Stimulated activated CD8-positive, alpha-beta memory T cell treated with anti-CD3 and anti-CD28 coated beads, Interleukin-12 subunit alpha, Interleukin-12 subunit beta, amount 100 ng/mL, for 1 hour (primary cell): ENCODE measurements at places on chromosomes 16 and 17.

- DNase-seq = no peak
Measured at GRCh38 chr17:81049372-81049911, 14.5 kb downstream of the BAIAP2 start.

GRCh38 chr16:50114357-50115129 is 38.6 kb upstream of the TENT4B start:
- no peak for DNase-seq

- DNase-seq = no peak
Measured at GRCh38 chr16:56479469-56479868, 28.1 kb downstream of the OGFOD1 start.

DNA sequence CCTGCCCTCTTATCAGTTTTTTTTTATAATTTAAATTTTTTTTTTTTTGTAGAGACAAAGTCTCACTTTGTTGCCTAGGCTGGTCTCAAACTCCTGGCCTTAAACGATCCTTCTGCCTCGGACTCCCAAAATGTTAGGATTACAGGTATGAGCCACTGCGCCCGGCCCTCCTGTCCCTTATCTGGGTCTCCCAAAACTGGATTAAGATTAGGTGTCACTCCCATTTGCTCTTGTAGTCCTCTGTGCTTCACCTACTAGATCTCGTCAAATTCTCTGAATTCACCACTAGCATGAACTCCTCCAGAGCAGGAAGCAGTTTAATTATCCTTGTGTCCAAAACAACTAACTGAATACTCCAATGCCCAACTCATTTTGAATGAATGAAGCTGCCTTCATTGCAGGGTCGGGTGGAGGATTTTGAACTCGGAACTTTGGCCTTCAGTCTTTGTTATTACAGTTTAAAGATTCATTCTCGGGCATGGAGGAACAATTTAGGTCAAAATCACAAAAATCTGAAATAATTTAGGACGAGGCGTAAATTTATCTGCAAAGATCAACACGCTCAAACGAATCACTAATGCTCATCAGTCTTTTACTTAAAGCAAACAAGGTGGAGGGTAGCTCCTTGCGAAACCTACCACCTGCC is 802 bp upstream of the ATXN2L start:
- no peak for DNase-seq

GRCh38 chr17:80232438-80232837 is 12.2 kb downstream of the SLC26A11 start:
- no peak for DNase-seq

- no peak for DNase-seq
Measured at GRCh38 chr17:33080091-33080490, 88.4 kb downstream of the SPACA3 start.

DNA sequence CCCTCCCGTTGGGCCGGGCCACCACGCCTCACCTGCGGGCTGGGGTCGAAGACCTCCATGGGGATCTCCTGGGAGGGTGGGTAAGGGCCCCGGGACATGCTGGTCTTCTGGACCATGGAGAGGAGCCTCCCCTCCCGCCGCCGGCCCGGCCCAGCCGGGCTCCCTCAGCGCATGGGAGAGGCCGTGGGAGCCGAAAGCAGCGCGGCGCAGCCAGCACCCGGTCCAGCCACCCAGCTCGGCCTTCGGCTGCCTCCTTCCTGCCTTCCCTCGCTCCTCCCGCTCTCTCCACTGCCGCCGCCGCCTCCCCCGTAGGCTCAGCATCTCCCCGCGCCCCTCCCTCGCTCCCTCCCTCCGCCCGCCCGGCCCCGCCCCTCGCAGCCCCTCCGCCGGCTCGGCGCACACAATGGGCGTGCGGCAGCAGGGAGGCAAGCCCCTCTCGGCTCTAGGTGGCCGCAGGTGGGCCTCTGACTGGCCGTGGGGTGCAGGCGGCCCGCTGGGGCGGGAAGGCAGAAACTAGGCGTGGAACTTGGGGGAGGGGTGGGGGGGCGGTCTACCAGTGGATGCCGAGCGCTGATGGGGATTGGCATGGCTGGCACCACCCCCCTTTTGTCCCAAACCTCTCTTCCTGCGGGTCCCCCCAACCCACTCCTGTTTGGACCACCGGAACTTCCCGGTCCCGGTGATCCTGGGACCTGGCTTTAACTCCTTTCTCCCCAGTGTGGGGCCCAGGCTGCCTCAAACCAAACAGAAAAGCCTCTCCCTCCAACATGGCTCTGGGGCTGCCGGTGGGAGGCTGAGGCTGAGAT is at the start of gene CACNB1:
Gene CACNB1, minus strand, starts transcription at position 290 of the 806 bp plus-strand sequence. Its CDS starts 174 bp downstream, at position 116.
- DNase-seq = peak; percentile 39

- DNase-seq = no peak
Measured at GRCh38 chr17:40352237-40352778, 12.2 kb downstream of the GJD3 start.

DNA sequence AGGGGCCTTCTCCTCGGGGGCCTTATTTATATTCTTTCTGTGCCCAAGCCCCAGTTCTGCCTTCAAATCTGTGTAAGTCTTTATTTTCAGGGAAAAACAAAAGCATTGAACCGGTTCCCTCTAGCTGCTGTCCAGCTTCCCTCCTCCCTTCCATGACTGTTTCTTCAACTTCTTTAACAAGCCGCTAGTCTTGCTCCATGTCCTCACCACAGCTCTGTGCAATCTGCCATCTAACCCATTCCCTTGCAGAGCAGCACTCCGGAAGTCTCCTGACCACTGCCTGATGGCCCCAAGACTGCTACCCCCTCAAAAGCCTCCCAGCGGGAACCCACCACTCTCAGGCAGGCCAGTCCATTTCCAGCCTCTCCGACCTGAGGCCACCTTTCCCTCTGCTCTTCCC is 16.9 kb downstream of the EMC8 start:
- no peak for DNase-seq

GRCh38 chr16:74034862-74035261 is 261.8 kb upstream of the PSMD7 start:
- DNase-seq = no peak

DNA sequence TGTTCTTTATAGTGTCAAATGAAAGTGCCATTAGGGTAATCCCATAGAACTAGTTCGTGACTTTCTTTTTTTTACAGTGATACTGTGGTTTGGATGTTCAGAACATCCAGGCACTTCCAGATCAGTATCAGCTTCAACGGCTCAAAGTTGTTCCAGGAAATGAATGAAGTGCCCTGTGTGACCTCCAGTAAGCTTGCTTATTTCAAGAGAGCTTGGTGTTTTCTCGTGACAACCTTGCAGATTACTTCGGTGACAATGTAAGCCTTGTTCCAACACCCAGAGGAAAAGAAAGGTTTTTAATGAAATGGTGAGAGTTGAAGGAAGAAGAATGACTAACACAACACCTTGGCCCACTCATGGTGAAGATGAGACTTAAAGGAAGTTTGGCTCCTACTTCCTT is 16.0 kb upstream of the KCNJ16 start:
- no peak for DNase-seq

GRCh38 chr16:84599521-84600202 is 18.2 kb downstream of the COTL1 start:
- no peak for DNase-seq

DNA sequence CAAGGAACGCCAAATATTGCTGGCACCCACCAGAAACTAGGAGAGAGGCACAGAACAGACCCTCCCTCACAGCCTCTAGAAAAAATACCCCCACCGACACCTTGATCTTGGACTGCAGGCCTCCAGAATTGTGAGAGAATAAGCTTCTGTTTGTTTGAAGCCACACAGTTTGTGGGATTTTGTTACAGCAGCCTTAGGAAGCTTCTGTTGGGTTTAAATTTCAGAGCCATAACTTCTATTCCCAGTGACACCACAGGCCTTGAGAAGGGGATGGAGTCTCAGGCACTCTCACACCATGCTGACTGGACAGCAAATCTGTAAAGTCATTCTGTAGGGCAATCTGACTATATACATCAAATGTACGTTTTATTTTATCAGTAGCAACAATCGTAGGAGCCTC is 38.6 kb downstream of the RNF112 start:
- DNase-seq = no peak

DNA sequence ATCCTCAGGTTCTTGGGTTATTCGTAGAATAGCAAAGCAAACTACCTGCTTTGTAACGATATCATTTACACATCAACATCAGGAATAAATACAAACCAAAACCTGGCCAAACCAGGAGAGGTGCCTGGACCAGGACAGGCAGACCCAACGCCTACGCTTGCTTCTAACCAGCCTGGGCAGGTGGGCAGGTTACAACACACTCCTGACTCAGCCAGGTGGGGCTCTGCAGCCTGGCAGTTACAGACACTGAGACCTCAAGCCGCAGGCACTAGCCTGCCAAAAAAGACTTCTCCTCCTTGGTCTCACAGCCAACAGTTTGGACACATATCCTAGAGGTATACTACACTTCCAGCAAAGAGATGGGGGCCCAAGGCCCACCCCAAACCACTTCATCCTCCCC is 14.0 kb downstream of the ANKRD11 start:
- DNase-seq = no peak

DNA sequence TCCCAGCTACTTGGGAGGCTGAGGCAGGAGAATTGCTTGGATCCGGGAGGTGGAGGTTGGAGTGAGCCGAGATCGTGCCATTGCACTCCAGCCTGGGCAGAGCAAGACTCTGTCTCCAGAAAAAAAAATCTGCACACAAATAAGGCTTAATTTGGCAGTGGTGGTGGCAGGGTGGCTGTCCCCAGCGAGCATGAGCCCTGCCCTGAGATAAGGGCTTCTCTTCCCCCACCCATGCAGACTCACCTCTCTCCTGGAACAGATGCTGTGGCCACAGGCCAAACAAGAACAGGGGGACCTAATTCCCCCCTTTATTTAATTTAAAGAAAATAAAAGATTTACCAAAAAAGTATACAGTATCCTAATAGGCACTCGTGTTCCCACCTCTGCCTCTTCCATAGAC is 157.2 kb downstream of the RAB11FIP4 start:
- DNase-seq = no peak

- DNase-seq = no peak
Measured at GRCh38 chr17:68468334-68468733, 11.0 kb upstream of the WIPI1 start.

GRCh38 chr17:51610155-51610554 is 349.8 kb downstream of the UTP18 start:
- DNase-seq = no peak

DNA sequence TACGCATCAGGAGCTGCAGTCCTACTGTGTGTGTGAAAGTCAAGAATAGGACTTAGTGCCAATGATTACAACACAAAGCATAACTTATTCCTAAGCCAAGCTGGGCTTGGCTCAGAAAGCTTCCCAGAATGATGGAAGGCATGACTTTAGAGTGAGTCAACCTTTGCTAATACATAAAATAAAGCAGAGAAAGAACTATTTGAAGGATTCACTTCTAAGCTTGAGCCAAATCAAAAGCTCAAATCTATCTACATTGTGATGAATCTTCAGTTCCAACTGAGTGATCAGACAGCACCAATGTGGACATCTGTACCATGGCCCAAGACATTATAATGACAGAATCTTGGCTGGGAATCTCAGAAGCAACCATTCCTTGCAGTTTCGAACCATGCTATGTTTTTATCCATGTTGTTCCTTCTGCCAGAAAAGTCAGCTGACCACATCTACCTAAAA is 41.4 kb downstream of the SMG6 start:
- no peak for DNase-seq

DNA sequence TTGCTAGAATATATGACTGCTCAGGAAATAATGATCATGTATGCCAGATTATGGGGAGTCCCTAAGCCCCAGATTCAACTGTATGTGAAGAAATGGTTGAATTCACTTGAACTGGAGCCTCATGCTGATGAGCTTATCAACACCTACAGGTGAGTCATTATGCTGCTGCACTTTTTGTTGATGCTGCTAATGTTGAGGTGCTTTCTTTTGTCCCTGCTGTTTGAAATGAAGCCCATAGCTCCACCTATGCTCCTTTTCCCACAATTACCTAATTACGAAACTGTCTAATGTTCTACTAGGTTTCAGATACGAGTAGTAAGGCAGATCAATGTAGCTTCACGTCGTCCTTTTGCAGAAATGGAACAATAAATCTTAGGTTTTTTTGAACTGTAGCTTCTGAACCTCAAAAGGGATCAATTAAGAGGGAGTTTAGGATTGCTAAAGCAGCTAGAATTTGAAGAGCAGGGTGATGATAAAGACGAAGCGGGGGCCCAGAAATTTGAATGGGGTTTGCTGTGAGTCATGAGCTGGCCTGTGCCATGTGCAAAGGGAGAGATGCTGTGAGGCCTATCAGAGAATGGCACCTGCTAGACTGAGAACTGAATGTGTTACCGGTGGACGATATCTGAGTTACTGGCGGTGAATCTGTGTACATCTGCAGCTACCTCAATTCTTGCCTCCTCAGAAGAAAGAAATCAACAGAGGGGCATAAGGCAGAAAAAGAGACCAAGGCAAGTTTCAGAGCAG is 6.1 kb upstream of the UQCRC2 start:
- no peak for DNase-seq

DNA sequence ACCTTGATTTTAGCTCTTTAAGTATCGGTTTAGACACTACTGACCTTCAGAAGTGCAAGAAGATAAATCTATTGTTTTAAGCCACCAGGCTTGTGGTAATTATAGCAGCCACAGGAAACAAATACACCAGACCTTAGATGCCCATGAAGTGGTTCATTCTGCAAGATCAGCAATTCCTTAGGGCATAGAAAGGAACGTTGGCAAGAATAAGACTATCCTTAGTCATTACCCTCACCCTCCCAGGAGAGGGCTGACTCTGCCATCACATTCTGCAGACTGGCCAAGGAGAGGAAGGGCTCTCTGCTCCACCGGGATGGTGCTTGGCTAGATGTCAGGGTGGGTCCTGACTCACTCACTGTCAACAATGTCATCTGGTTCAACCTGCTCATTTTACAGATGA is 14.1 kb upstream of the NDEL1 start:
- DNase-seq = no peak

DNA sequence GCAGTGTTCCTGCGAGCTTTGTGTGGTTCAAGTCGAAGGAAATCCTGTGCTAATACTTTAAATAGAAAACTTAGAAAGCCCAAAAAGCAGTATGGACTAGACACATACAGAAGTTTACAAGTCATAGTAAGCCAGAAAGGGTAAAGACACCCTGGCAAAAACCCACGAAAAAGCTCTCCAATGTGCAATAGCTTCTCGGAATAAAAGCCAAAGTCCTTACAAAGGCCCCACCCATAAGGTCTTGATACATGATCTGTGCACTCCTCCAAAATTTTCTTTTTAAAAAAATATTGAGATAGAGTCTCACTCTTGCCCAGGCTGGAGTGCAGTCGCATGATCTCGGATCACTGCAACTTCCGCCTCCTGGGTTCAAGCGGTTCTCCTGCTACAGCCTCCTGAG is 10.3 kb downstream of the C16orf86 start:
- no peak for DNase-seq

GRCh38 chr16:87550495-87550961 is 51.8 kb upstream of the JPH3 start:
- peak; percentile 47 for DNase-seq

- DNase-seq = no peak
Measured at GRCh38 chr17:38701504-38702165, 3.4 kb upstream of the MLLT6 start.

DNA sequence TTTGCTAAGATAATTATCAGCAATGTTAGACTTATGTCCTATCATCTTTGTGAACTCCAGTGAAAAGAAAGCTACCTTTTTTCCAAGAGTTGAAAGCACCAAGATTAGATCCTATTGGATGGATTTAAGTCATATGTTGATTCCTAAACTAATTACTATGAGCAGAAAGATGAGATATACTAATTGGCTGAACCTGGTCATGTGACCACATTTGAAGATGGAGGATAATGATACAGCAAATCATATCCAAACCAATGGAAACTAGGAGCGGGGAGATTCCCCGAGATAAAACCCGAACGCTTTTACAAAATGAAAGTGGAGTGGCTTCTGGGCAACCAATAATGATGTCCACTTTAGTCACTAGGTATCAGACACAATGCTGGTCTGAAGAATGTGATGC is 1060.2 kb upstream of the EEF2KMT start:
- DNase-seq = no peak

GRCh38 chr17:39600997-39601597 is 6.6 kb downstream of the NEUROD2 start:
- DNase-seq = no peak
